Astrocyte of the cerebellum (primary cell): ENCODE measurements at places on chromosomes 13 and 19.

DNA sequence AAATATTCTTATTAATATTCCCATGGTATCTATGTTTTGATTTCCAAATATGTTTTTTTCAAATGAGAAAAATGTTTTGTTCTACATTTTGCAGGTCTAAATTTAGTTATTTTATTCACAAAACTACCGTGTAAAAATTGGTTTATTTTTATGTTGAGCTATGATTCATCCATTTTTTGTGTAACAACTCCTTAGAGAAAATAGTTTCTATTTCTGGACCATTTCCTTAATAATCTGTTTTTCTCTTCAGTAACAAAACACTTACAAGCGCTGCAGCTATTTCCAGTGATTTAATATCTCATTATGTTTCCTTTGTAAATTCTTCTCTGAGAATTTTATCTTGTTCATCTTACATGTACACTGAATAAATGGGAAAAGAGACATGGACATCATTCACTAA lies 550.7 kb upstream of the SLITRK5 start:
- no peak for DNase-seq

- no peak for DNase-seq
These were observed 10.8 kb downstream of the GPR183 start for GRCh38 chr13:99296398-99296797.

GRCh38 chr19:48968179-48968661 lies 3.1 kb downstream of the FTL start:
- no peak for DNase-seq

- DNase-seq = no peak
These were observed 1582.1 kb upstream of the SLC10A2 start for GRCh38 chr13:104648291-104648690.

GRCh38 chr19:40539070-40539469 lies 37.6 kb upstream of the SHKBP1 start:
- DNase-seq = no peak

DNA sequence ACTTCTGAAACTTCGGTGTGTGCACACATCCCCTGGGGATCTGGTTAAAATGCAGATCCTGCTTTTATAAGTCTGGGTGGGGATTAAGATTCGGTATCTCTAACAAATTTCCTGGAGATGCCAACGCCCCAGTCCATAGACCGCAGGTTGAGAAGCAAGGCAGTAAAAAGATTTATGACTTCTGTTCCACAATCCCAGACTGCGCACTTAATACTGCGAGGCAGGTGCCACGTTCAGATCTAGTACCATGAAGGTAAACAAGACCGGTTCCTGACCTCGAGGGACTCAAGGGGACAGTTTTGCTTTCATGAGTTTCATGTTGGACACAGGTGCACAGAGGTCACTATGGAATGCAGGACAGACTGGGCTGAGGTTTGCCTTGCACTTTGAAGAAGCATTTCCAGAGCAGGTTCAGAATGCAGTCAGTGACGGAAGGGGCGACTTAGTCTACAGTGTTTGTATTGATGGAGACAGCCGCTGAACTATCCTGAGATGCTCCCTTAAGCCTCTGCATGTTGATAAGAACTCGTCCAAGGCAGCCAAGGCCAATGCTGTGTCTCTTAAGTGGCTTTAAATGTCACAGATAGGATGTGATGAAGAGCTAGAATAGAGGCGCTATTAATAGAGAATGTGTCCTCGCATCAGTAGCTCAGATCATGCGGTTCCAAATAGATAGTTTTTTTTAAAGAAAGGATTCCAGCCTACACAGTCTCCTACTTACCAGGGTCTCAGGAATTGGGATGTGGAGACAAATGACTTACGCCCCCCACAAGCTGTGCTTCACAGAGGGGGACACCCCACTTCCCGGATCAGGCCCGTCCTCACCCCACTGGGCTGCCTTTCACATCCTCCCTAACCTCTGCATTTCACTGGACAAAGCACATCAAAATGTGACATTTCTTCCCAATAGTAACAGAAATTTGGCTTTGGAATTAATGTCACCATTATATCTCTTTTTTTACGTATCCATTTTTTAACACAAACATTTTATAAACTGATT lies 97.1 kb upstream of the IRS2 start:
- DNase-seq = no peak
